H9 (cell line): ENCODE measurements at places on chromosomes 2 and 18. TPM values are rescaled to one million over a fixed set of nuclear protein-coding genes. Genes with fewer than 3 reads are reported as not detected.

DNA sequence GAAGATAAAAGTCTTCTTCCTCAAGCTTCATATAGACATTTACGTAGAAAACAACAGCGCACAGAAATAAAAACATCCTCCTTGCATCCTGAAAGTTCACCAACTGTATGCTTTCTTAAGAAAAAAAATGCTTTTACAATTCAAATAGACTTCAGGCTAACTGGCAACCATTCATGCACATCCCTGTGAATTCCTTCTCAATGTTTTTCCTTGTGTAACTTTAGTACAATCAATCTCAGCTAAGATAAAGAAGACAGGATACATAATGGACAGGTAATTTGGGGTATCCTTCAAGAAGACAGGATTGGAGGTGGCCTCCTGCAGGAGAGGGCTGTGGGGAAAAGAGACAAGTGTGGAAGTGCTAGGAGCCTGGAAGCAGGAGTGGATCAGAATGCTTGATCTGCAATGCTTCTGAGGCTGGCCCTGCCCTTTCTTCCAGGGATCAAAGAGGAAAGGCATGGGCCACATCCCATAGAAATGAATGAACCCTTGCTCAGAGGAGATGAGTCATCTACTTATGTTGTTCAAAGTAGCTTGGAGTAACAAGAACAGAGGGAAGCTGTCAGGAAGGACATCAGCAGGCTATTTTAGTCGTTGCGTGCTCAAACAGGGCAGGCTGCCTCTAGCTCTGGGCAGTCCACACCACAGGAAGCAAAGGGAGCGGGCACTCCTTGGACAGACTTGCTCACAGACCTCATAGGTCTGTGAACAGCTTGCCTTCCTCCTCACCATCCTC lies 126.6 kb downstream of the TMEM131 start:
- H3K27ac ChIP-seq = no peak overlapping the region
- peak; percentile 46 for DNase-seq
- H3K4me1 ChIP-seq = peaks cover 2% of the 10 kb centered on the region; the same call in 1 of the 2 replicates
- no peaks in the 10 kb centered on the region for H3K27me3 ChIP-seq
- no peak overlapping the region for H3K4me3 ChIP-seq
- peaks cover 22% of the 10 kb centered on the region for H3K36me3 ChIP-seq

Gene SPP2
- total RNA-seq = not detected in 2 replicates

Gene OTOS
- not detected in 2 replicates for total RNA-seq

Gene TGFA
- 2.5 and 3.3 TPM in 2 replicates for total RNA-seq

- no peak overlapping the region for H3K27ac ChIP-seq
- H3K27me3 ChIP-seq = no peaks in the 10 kb centered on the region
- no peak for DNase-seq
- no peaks in the 10 kb centered on the region; the same call in 2 of the 3 replicates for H3K36me3 ChIP-seq
Observed at GRCh38 chr2:55061523-55062344, 11.5 kb upstream of the RTN4 start.

Gene HAAO
- total RNA-seq = 5.3 and 6.6 TPM in 2 replicates

Gene LYG1
- total RNA-seq = 0.31 and 0.37 TPM in 2 replicates

GRCh38 chr18:58227361-58227930 lies 183.4 kb downstream of the NEDD4L start:
- H3K36me3 ChIP-seq = no peaks in the 10 kb centered on the region
- H3K27me3 ChIP-seq = no peaks in the 10 kb centered on the region
- no peak for DNase-seq
- no peak overlapping the region for H3K4me3 ChIP-seq
- H3K4me1 ChIP-seq = peaks cover 23% of the 10 kb centered on the region; the same call in 1 of the 2 replicates
- H3K27ac ChIP-seq = no peak overlapping the region
